Smooth muscle cell of the coronary artery (primary cell): ENCODE measurements at places on chromosomes 16 and 17. TPM values are rescaled to one million over a fixed set of nuclear protein-coding genes. Genes with fewer than 3 reads are reported as not detected.

NUDT7 gene
- 2.0 and 4.3 TPM in 2 replicates for total RNA-seq

PRSS53 gene
- 1.2 and 1.5 TPM in 2 replicates for total RNA-seq

TBC1D3K gene
- not detected in 2 replicates for total RNA-seq

WNT9B gene
- total RNA-seq = not detected in 2 replicates

OR2C1 gene
- total RNA-seq = 0.08 and 0.23 TPM in 2 replicates

ALOX15B gene
- 0.12 TPM in 1 of 2 replicates, not detected in the other for total RNA-seq

TNRC6A gene
- total RNA-seq = 23.1 and 38.6 TPM in 2 replicates

KRTAP1-1 gene
- total RNA-seq = not detected in 2 replicates

TBC1D3B gene
- total RNA-seq = 0.75 and 1.8 TPM in 2 replicates

CACNG5 gene
- not detected in 2 replicates for total RNA-seq

CCL1 gene
- not detected in 2 replicates for total RNA-seq

SSTR5 gene
- total RNA-seq = not detected in 2 replicates

COX6A2 gene
- total RNA-seq = not detected in 2 replicates

SNX20 gene
- not detected in 2 replicates for total RNA-seq

HCRT gene
- not detected in 2 replicates for total RNA-seq

GINS2 gene
- 0.47 and 3.2 TPM in 2 replicates for total RNA-seq

C16orf92 gene
- not detected in 2 replicates for total RNA-seq

KIF22 gene
- 8.4 and 20.4 TPM in 2 replicates for total RNA-seq

PTX4 gene
- not detected in 2 replicates for total RNA-seq

MYH1 gene
- total RNA-seq = not detected in 2 replicates

IRF8 gene
- total RNA-seq = not detected in 2 replicates

CLEC19A gene
- total RNA-seq = not detected in 2 replicates

KRT12 gene
- total RNA-seq = under 0.01 TPM in 1 of 2 replicates, not detected in the other

IRX6 gene
- 0.12 TPM in 1 of 2 replicates, not detected in the other for total RNA-seq

RAB11FIP4 gene
- total RNA-seq = 0.15 and 18.3 TPM in 2 replicates

PLD6 gene
- 1.1 and 2.7 TPM in 2 replicates for total RNA-seq

PRDM7 gene
- total RNA-seq = not detected in 2 replicates

HBA1 gene
- total RNA-seq = not detected in 2 replicates

SCGB1C2 gene
- not detected in 2 replicates for total RNA-seq

SCNN1G gene
- total RNA-seq = not detected in 2 replicates

TCF25 gene
- total RNA-seq = 229 and 319 TPM in 2 replicates
